ENCODE measurements at places on chromosomes 7 and 10.

GRCh38 chr7:40887099-40887498 lies 752.3 kb downstream of the SUGCT start:
- H3K4me3 ChIP-seq: no peak overlapping the region
- no peak overlapping the region for H3K27ac ChIP-seq
- no peak for DNase-seq
- no peaks in the 10 kb centered on the region for H3K27me3 ChIP-seq
- no peaks in the 10 kb centered on the region for H3K36me3 ChIP-seq
- no peaks in the 10 kb centered on the region for H3K4me1 ChIP-seq

GRCh38 chr7:55178863-55179773 lies 160.3 kb downstream of the EGFR start:
- peak overlapping the region; percentile 22 for H3K27ac ChIP-seq
- H3K4me3 ChIP-seq: no peak overlapping the region
- H3K36me3 ChIP-seq: peaks cover 35% of the 10 kb centered on the region
- no peaks in the 10 kb centered on the region for H3K27me3 ChIP-seq
- H3K4me1 ChIP-seq: peaks cover 15% of the 10 kb centered on the region

- H3K27me3 ChIP-seq: no peaks in the 10 kb centered on the region
- no peak overlapping the region for H3K4me3 ChIP-seq
- no peaks in the 10 kb centered on the region for H3K4me1 ChIP-seq
- no peak overlapping the region for H3K27ac ChIP-seq
- DNase-seq: no peak
- no peaks in the 10 kb centered on the region for H3K36me3 ChIP-seq
Observed at GRCh38 chr10:92644921-92645320, 44.8 kb upstream of the HHEX start.

GRCh38 chr7:106681815-106682495 lies 21.0 kb upstream of the CCDC71L start:
- no peak overlapping the region for H3K4me3 ChIP-seq
- DNase-seq: no peak
- no peaks in the 10 kb centered on the region for H3K36me3 ChIP-seq
- peaks cover 6% of the 10 kb centered on the region for H3K4me1 ChIP-seq

DNA sequence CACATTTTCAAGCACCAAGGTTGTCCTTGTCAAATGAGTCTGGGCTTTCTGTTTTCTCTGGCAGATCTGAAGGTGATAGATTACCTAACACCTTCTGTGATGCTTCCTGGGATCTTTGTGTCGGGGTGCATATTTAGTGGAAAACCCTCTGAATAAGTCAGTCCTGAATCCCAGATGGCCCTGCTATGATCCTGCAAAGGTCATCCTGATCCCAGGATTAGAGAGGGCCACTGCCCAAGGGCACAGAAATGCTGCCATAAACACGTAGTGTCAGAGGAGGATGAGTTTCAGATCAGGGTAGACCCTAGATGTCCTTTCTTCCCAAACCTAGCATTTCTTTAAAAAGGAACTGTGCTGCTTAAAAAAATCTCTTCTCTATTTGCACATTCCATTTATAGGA lies 19.0 kb downstream of the AGR2 start:
- H3K4me3 ChIP-seq: no peak overlapping the region
- no peak overlapping the region for H3K27ac ChIP-seq
- no peaks in the 10 kb centered on the region for H3K4me1 ChIP-seq
- H3K27me3 ChIP-seq: no peaks in the 10 kb centered on the region
- no peak for DNase-seq

DNA sequence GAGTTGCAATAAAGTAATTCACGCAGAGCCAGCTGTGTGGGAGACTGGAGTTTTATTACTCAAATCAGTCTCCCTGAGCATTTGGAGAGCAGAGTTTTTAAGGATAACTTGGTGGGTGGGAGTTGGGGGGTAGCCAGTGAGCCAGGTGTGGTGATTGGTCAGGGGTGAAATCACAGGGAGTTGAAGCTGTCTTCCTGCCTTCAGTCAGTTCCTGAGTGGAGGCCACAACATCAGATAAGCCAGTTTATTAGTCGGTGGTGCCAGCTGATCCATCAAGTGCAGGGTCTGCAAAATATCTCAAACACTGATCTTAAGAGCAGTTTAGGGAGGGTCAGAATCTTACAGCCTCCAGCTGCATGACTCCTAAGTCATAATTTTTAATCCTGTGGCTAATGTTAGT lies 3.3 kb upstream of the CYP51A1 start:
- H3K27ac ChIP-seq: no peak overlapping the region
- H3K27me3 ChIP-seq: no peaks in the 10 kb centered on the region
- no peaks in the 10 kb centered on the region for H3K36me3 ChIP-seq
- H3K4me1 ChIP-seq: peaks cover 8% of the 10 kb centered on the region
- no peak for DNase-seq
- H3K4me3 ChIP-seq: no peak overlapping the region

DNA sequence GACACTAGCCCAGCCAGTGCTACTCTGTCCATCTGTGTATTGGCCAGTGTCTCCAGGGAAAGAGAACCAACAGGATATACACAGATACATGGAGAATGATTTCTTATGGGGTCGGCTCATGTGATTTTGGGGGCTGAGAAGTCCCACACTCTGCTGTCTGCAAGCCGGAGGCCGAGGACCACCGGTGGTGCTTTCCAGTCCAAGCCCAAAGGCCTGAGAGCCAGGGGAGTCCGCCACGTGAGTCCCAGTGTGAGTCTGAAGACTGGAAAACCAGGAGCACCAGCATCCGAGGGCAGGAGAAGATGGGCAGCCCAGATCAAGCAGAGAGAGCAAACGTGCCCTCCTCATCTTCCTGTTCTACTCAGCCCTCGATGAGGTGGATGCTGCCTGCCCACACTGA lies 71.5 kb downstream of the C10orf143 start:
- H3K4me3 ChIP-seq: no peak overlapping the region
- no peaks in the 10 kb centered on the region for H3K27me3 ChIP-seq
- no peaks in the 10 kb centered on the region for H3K4me1 ChIP-seq
- no peak for DNase-seq

- H3K27ac ChIP-seq: no peak overlapping the region
- DNase-seq: no peak
- no peaks in the 10 kb centered on the region for H3K4me1 ChIP-seq
- no peak overlapping the region for H3K4me3 ChIP-seq
Observed at GRCh38 chr10:115866691-115867090, 406.3 kb downstream of the GFRA1 start.

DNA sequence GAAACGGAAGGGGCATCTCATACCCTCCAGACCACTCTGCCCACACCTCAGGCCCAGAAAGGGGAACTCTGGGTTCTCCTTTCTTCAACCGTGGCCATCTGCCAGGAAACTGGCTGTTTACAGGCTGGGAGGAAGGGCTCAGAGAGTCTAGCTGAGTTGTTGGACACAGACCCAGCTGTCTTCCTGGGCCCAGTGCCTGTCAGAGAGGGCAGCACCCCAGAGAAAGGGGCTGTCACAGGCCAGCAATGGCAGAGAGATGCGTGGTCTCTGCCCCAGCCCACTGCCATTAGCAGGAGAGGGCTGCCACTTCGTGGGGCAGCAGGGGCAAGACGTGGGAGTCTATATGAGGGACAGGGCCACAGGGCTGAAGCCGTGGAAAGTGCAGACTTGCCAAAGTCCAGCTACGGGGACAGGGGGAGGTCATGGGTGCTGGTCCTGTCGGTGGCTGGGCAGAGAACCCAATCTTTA lies 11.0 kb downstream of the GRID1 start:
- no peak overlapping the region for H3K4me3 ChIP-seq
- peaks cover 2% of the 10 kb centered on the region for H3K4me1 ChIP-seq
- H3K27ac ChIP-seq: no peak overlapping the region
- no peak for DNase-seq

DNA sequence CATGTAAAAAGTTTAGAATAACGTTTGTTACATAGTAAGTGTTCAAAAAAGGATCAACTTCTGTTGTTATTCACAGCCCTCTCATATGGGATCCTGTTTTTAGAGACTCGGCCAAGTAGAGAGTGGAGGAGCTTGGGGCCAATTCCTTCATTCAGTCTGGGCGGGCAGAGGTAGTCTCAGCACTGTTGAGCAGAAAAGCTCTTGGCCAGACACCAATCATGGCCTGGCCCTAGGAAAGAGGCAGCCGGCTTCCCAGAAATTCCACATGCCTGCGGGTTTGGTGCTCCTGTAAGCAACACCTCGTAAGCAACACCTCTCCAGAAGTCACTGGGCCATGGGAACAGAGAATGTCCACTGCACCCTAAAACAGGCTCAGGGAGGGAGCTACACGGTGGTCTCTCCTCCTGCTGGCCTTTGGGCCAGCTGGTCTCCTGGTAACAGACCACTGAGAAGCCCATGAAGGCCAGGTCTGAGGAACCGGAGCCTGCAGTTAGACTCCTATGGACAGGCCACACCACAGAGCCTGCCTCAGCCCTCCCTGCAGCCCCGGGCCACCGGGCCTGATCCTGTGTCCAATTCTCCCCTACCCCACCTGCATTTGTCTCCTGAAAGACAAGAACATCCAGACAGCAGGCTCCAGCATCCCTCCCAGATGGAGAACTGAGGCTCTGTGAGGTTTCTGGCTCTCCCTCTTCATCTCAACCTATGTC lies 149.1 kb downstream of the GRID1 start:
- no peaks in the 10 kb centered on the region for H3K4me1 ChIP-seq
- no peaks in the 10 kb centered on the region for H3K27me3 ChIP-seq
- no peak overlapping the region for H3K27ac ChIP-seq
- no peak for DNase-seq
- H3K4me3 ChIP-seq: no peak overlapping the region

GRCh38 chr10:29649561-29650551 lies 15.1 kb upstream of the SVIL start:
- peaks cover 66% of the 10 kb centered on the region for H3K4me1 ChIP-seq
- no peaks in the 10 kb centered on the region for H3K36me3 ChIP-seq
- no peaks in the 10 kb centered on the region for H3K27me3 ChIP-seq
- no peak for DNase-seq

DNA sequence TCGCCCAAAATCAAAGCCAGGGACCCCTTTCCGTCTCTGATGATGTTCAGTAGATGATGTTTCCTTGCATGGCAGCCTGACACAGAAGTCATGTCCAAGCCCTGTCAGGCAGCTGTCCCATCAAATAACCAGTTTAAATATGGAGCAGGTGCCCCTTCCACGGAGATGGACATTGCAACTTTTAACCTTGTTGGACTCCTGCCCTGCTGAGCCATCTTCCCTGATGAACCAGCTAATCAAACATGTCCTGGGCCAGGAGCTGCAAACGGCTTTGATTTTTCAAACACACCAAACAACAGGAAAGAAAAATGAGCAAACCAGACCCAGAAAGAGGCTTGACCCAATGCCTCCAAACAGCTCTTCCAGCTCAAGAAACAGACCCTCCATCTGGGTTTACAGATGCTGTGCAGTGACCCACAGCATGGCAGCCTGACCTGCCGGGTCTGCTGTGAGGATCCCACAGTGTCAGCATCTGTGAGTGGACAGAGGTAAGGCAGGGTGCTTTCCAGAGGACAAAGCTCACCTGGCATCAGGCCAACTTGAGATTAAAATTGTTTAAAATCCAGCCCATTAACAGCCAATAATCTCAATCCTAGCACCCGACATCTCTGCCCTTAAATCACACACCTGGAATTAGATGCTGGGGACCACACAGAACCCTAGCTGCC lies 372.6 kb downstream of the GRID1 start:
- no peaks in the 10 kb centered on the region for H3K4me1 ChIP-seq
- H3K27me3 ChIP-seq: no peaks in the 10 kb centered on the region
- H3K4me3 ChIP-seq: no peak overlapping the region
- no peak for DNase-seq

DNA sequence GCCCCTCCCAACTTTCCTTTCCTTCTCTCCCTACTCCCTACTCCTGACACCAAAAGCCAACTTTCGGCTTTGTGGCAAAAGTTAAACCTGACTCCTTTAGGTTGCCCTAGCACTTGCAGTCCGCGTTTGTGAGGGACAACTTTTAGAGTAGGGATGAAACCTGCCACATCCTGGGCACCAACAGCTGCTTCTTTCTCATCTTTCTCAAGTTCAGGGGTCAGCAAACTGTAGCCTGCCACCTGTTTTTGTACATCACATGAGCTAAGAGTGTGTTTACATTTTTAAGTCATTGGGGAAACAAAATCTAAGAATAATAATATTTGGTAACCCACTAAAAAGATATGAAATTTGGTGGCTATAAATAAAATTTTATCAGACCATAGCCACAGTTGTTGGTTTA lies 660.6 kb downstream of the KCNMA1 start:
- no peaks in the 10 kb centered on the region for H3K27me3 ChIP-seq
- H3K4me3 ChIP-seq: no peak overlapping the region
- no peak for DNase-seq
- no peak overlapping the region for H3K27ac ChIP-seq
- no peaks in the 10 kb centered on the region for H3K4me1 ChIP-seq
- no peaks in the 10 kb centered on the region for H3K36me3 ChIP-seq

- H3K36me3 ChIP-seq: no peaks in the 10 kb centered on the region
- peak within 1 kb of the TSS; percentile 95 for H3K27ac ChIP-seq
- H3K4me3 ChIP-seq: peak within 1 kb of the TSS; percentile 81
- H3K27me3 ChIP-seq: no peaks in the 10 kb centered on the region
- peak; percentile 68 for DNase-seq
- H3K4me1 ChIP-seq: peaks cover 18% of the 10 kb centered on the region
Observed at GRCh38 chr7:23597094-23598091, at the start of gene CCDC126. Gene CCDC126, plus strand, starts transcription at chr7:23597382. Its CDS starts 13,934 bp downstream, at chr7:23611316.

All from thoracic aorta (tissue), 2 donors.